Kidney glomerular epithelial cell (primary cell): ENCODE measurements at places on chromosomes 13 and 19.

DNA sequence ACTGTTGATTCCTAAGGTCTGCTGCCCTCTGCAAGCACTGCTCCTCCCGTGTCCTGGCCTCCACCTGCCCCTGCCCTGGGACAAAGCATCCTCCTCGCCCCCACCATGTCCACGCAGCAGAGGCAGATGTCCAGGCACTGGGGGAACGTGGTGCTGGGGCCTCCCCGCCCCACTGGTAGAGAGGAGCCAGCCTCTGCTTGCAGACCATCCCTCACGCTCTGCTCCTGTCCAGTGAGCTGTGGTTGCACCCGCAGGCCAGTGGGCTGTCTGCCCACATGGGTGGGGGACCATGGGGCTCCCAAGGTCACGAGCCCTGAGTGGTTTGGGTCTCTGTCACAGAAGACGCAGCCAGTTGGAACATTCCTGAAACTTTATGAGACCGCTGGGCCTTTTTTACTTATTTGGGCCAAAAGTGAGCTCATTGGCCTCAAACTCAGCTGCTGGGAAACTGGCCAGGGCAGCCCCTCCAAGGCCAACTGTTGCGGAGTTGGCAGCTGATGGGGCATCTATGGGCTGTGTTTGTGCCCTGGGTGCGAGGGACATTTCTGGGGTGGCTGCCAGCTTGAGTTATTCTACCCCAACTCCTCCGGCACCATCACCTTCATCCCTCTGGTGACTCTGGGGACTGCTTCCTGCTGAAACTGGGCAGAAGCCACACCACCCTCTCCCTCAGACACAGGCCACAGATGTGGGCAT, 64.8 kb upstream of the F7 start:
- DNase-seq: no peak

DNA sequence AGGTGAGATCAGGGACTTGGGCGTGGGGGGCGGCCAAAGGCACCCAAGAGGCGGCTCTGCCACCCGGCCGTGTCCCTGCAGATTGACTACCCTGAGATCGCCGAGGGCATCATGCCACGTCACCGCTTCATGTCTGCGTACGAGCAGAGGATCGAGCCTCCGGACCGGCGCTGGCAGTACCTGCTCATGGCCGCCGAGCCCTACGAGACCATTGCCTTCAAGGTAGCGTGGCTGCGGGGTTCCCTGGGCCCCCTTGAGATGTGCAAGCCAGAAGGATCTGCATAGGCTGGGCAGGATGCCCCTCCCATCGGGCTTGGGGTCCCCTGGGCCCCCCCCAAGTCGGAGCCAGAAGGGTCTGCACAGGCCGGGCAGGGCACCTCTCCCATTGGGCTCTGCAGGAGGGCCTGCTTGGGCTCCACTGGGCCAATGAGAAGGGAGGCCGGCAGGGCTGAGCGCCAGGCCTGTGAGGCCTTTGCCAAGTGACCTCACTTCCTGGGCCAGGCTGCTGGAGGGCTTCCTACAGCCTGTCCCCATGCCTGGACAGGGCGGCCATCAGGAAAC, 2.2 kb upstream of the AMH start:
- no peak for DNase-seq

- peak; percentile 8 for DNase-seq
Measured at GRCh38 chr13:34467450-34468083, 474.5 kb upstream of the NBEA start.

- DNase-seq: peak; percentile 34
Measured at GRCh38 chr13:114124921-114125320, 7.5 kb downstream of the RASA3 start.

DNA sequence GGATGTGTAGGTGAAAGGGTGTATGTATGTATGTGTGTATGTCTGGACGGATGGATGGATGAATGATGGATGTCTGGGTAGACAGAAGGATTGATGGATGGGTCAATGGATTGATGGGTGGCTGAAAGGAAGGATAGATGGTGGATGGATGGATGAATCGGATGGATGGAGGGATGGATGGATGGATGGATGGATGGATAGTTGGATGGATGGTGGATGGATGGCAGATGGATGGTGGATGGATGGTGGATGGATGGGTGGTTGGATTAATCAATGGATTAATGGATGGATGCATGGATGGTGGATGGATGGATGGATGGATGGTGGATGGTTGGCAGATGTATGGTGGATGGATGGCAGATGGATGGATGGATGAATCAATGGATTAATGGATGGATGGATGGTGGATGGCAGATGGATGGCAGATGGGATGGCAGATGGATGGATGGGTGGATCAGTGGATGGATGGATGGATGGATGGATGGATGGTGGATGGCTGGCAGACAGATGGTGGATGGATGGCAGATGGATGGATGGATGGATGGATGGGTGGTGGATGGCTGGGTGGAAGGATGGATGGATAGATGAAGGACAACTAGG, 16.5 kb upstream of the PPP5C start:
- no peak for DNase-seq

- no peak for DNase-seq
Measured at GRCh38 chr13:78054157-78054556, 135.5 kb upstream of the EDNRB start.

- DNase-seq: peak; percentile 28
Measured at GRCh38 chr13:24038841-24039330, 121.6 kb upstream of the SPATA13 start.

GRCh38 chr19:28465371-28466086, 747.4 kb downstream of the UQCRFS1 start:
- DNase-seq: peak; percentile 70

- DNase-seq: no peak
Measured at GRCh38 chr13:21075379-21076249, 14.2 kb upstream of the LATS2 start.

DNA sequence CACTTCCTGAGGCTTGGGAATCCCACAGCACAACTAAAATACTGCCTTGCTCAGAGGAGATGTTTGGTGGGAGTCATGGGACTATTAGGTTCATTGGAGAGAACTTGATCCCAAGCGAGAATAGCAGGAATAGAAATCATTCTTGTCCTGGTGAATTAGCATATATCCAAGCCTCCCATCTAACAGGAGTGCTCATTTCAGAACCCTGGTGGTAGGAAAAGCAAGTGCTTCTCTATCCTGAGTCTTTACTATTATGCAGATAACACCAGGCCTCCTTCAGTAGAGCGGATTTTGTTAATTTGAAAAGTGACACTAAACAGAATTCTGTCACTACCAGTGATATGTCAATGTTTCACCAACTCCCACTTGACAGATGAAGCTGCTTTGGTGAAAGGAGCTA, 199.5 kb downstream of the ATP8A2 start:
- no peak for DNase-seq

GRCh38 chr13:31807090-31807541, 67.8 kb downstream of the RXFP2 start:
- no peak for DNase-seq
